Hematopoietic multipotent progenitor cell (in vitro differentiated cells): ENCODE measurements at places on chromosomes 6 and 20. TPM values are rescaled to one million over a fixed set of nuclear protein-coding genes. Genes with fewer than 3 reads are reported as not detected.

GRCh38 chr20:51508780-51509179, 33.7 kb downstream of the NFATC2 start:
- no peak for DNase-seq

DNA sequence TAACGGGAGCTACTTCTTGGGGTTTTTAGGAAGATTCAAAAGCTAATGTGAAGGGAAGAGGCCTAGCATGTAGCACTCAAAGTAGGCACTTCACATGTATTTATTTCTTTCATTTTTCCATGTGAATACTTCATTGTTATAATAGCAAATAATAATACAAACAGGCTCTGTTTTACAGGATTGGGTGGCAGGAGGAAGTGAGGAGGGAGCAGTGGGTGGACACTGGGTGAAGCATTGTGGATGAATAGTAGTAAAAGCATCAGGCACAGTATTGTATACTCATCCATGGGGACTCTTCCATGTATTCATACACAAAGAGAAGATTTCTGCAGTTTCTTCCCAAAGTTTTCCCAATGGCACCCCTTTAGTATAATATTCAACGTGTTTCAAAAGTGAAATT, 38.4 kb upstream of the SNRPB2 start:
- DNase-seq, result no peak

The OPN5 gene
- under 0.01 TPM for total RNA-seq

- peak; percentile 71 for DNase-seq
Measured at GRCh38 chr20:32672982-32673851, 524 bp downstream of the C20orf203 start.

DNA sequence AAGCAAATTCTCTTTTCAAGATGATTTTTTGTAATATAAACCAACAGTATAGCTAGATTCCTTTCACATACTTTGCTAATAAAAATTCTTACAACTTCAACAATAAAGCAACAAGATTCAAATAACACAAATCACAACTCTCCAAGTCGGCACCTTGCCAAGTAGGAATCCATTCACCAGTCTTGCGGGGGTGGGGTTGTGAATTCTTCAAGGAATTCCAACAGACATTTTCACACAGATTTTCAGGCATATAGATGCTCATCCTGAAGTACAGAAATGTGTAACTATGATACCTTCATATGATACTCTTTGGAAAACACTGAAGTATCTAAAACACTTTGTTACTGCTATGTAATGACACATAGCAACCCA, 36.5 kb downstream of the SCML4 start:
- no peak for DNase-seq

GRCh38 chr6:128343706-128344105, 176.7 kb downstream of the PTPRK start:
- DNase-seq, result no peak

The PCIF1 gene
- total RNA-seq, result 45.0 TPM

DNA sequence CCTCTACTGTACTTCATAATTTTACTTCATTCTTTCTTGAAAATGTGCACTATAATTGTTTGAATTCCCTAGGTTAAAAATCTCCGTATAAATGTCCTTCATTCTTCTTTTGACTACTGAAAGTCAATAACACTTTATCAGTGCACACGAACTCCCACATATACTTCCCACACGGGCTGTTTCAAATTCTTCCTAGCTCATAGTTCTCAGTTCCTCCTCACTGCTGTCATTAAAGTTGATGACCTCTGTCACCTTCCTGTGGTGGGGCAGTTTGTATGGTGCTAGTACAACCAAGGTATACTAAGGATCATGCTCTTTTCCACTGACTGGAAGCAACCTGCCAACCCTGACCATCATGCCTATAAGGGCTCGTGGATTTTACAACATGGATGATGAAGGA, 40.0 kb upstream of the CD2AP start:
- DNase-seq, result no peak

DNA sequence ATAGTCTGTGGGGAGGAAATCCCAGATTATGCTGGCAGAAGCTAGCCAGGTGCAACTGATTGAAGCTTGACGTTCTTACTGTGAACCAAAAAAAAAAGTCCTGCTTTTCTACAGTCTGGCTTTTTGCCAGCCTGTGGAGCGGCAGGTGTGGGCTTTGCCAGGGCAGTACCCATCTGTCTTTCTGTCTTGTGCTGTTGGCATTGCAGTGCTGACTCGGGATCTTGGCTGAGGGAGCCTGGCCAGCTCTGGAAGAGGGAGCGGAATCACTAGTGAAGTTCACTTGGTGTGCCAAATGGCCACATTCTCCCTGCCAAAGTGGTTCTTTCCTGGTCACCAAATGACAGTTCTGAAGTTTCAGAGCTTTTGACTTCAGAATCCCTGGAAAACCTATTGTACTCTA, 5.0 kb downstream of the KIF3B start:
- no peak for DNase-seq

- peak; percentile 86 for DNase-seq
Measured at GRCh38 chr20:561437-562231, 18.0 kb upstream of the CSNK2A1 start.

GRCh38 chr6:25150031-25150430, 129.1 kb upstream of the CARMIL1 start:
- no peak for DNase-seq

DNA sequence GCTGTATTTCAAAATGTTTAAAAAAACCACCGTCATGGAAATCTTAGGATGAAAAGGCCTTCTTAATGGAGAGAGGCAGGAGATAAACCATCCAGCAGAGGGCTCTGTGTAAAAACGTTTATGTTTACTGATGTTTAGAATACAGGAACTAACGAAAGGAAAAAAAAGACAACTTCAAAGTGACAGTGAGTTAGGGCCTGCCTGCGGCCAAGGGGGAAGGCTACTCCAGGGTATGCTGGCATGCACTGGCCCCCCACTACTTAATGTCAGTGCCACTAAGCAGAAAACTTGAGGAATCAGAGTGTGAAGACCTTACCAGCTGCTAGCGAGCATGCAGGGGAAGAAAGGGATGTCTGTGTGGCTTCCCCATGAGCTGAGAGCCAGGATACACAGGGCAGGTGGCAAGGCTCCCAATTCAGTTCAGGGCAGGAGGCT, 47.7 kb downstream of the AKAP7 start:
- peak; percentile 77 for DNase-seq

The PFDN4 gene
- total RNA-seq, result 7.8 TPM

DNA sequence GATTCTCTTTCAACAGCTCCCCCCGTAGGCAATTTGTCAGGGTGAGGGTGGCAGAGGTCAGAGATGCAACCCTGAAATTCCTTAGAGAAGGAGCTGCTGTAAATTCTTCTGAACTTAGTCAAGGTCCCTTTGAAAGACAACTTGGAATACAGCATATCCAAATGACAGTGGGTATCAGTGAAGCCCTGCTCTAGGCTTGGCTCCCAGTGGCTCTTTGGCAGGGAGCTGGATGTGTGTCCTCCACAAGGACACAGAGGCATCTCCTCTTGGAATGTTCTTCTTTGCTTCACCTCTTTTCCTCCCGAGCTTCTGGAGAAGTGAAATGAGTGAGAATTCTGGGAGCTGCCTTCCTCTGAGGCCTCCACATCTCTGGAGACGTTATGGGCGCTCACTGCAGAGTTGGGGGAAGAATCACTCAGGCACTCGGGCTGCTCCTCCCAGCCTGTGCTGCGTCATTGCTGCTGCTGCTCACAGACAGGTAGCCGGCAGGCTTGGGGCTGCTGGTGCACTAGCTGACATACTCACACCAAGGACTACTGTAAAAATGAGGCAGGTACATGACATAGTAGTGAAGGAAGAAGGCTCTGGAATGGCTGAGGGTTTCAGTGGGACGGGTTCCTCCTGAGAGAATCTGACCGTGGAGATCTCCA, 34.1 kb downstream of the DYNLT1 start:
- DNase-seq, result no peak

GRCh38 chr6:52516269-52516668, 60.6 kb downstream of the TRAM2 start:
- no peak for DNase-seq

The TRIM40 gene
- under 0.01 TPM for total RNA-seq

DNA sequence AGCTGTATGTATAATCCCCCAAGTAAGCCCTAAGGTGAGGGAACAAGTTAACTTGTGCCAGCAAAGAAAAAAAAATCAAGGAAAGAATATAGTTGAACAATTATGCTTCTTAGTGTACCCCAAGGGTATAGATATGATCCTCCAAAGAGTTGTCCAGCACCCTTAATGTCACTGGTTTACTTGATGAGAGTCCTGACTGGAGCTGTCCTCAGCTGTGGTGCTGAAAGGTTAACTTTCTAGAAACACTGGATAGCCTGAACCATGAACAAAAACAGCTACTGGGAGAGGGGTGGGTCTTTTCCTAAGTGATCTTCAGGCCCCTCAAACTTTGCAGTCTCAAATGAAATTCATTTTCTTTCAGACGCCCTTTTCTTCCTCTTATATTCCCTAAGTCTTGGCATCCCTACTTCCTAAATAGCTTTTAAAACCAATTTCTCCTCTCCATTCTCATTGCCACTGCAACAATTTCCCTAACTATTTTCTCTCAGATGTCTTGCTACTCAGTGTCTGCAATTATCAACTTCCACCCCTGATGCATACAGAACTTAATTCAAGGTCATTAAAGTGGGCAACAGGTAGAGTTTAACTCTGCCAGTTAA, 83.5 kb upstream of the PROKR2 start:
- peak; percentile 59 for DNase-seq

DNA sequence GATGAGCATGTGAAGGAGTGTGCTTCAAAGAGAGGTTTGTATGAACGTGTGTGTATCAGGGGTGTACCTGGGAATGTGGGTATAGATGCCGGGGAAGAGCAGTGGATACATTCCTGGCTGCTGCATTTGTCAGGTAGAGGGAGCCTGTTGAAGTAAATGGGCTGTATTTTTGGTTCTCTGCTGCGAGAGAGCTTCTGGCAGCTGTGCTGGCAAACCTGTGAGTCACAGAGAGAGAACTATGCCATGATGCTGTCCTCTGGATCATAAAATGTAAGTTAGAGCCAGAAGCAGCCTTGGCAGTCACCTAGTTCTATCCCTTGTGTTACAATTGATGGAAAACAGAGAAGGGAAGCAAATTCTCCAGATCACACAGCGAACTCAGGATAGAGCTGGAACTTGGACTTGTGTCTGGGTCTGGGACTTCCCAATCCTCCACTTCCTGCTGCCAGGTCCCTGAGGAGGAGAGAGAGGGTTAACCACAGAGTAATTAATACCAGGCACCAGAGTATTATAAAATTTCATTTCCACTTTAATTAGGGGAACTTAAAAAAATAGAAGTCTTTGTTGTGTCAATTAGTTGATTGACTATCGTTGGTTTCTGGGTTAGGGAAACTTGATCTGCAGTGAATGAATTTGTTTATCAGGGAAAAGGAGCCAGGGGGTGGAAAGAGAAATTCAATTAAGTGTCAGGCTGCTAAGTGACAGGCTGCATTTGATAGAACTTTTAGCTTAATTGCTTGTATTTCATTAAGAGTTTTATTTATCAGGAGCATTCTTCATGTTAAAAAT, 41.1 kb upstream of the GTSF1L start:
- DNase-seq, result no peak

The KIAA1755 gene
- total RNA-seq, result not detected

DNA sequence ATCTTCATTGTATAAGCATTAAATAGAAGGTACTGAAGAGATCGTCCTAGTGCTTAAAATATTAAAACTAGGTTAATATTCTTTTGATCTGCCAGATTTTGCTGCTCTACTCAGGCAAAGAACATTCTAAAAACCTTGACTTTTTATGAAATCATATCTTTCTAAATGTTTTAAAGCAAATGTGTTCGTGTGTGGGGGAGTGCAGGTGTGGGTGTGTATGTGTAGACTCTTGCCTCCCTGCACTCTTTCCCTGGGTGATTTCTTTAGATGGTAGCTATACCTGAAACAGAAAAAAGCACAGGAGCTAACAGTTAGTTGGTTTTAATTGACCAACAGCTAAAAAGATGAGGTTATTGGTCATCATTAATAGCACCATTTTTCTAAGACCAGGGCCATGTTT, 5.7 kb downstream of the NRSN1 start:
- DNase-seq, result no peak

GRCh38 chr6:62652692-62653328, 366.8 kb upstream of the KHDRBS2 start:
- no peak for DNase-seq

DNA sequence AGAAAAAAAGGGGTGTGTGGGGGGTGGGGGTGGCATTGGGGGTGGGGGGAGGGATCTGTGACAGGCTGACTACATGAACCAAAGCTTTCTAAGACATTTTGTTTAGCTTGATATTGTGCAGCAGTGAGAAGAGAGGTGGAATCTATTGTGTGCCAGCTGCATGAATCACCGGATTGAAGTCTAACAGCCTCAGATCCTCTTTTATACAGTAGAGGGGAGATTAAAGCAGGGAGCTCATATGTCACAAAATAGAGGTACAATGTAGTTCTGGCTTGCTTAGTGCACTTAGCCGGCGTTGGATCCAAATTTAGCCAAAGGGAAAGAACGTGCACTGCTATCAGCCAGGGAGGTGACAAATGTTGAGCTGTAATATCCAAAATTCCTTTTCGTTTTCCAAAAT, 404.2 kb upstream of the CITED2 start:
- DNase-seq, result no peak

DNA sequence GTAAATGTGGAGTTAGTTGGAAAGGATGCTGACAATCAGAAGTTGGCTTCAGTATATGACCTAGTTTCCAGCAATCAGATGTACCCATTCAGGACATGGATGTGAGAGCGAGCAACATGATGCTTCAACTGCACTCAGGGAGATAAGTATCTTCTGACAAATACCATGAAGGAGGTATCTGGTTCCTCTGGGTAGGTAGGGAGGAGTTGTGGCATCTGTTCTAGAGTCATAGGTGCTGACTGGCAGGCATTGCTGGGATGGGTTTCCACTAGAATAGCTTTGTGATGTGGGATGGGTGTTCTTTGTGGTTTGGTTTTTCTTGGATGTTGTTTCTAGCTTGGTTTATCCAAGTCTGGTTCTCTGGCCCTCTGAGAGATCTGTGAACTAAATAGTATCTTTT, 3.9 kb upstream of the REV3L start:
- DNase-seq, result no peak

The PLN gene
- not detected for total RNA-seq

DNA sequence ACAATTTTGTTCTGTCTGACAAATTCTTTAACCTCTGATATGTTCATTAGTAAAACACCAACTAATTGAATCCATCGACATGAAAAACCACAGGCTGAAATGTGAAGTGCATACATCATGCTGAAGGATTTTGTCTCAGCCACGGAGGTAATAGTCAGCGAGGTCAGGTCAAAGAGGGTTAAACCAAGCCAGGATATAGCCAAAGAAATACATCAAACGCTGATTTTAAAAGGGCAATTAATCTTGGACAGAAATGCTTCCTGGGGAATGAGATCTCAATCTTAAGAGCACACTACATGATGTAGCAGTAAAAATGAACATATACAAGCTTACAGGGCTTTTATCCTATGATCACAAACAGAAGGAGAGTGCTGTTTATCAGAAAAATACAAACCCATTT, 106.7 kb downstream of the PRDM1 start:
- no peak for DNase-seq
